ENCODE measurements at places on chromosomes 2 and 18. TPM values are rescaled to one million over a fixed set of nuclear protein-coding genes. Genes with fewer than 3 reads are reported as not detected.

The ANKRD23 gene
- total RNA-seq = 3.5 TPM

The TFPI gene
- 7.1 TPM for total RNA-seq

The POTEJ gene
- total RNA-seq = not detected

The TAF1B gene
- total RNA-seq = 25.8 TPM

The KCNJ13 gene
- total RNA-seq = not detected

The ID2 gene
- total RNA-seq = 37.1 TPM

The NTSR2 gene
- not detected for total RNA-seq

The PGAP1 gene
- total RNA-seq = 24.7 TPM

The RFX8 gene
- total RNA-seq = 1.3 TPM

The EIF4E2 gene
- total RNA-seq = 114 TPM

The ASPRV1 gene
- total RNA-seq = 0.95 TPM

- no peak for DNase-seq
Measured at GRCh38 chr2:209901172-209901571, 101.3 kb upstream of the RPE start.

DNA sequence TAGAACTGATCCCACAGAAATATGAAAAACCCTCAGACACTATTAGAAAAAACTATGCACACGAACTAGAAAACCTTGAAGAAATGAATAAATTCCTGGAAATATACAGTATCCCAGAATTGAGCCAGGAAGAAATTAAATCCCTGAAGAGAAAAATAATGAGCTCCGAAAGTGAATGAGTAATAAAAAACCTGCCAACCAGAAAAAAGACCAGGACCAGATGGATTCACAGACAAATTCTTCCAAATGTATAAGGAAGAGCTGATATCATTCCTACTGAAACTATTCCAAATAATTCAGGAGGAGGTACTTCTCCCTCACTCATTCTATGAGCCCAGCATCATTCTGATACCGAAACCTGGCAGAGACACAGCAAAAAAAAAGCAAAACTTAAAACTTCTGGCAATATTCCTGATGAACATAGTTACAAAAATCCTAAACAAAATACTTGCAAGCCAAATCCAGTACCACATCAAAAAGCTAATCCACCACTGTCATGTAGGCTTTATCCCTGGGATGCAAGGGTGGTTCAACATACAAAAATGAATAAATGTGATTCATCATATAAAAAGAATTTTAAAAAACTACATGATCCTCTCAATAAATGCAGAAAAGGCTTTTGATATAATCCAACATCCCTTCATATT is 1397.6 kb upstream of the DDX18 start:
- DNase-seq = no peak

DNA sequence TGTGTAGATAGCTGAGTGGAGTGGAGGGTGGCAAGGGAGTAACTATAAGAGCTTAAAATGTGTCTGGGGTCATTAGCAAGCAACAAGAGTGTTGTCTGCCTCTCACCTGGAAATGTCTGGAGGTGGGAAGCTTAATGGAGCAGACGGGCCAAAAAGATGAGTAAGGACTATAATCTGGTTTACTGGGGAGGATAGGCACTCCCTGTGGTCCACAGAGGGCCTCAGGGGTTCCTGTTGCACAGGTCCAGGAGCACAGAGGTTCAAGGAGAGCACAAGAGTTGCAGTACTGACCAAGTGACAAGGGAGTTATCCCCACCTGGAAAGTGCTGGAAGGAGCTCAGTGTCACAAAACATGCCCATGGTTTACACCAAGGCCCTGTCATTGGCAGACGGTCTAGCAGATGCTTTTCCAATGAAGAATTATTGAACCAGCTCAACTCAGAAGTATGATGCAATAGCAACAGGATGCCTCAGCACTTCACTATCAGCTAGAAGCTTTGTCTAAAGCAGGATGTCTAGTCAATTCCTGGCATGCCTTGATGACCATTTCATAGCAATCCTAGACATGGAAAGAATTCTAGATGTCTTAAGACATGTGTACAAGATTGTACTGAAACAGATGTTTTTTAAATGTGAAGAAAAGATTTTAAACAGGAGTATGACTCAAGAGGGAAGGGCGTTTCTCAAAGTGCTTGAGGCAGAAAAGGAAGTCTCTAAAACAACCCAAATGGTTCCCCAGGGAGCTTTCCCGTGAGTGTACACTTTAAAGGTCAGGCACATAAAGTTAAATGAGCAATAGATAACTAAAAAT is 62.9 kb upstream of the SERPINE2 start:
- DNase-seq = no peak

GRCh38 chr2:66693076-66693965 is 258.4 kb downstream of the MEIS1 start:
- no peak for DNase-seq

GRCh38 chr2:164495491-164496223 is 125.6 kb downstream of the GRB14 start:
- DNase-seq = no peak

GRCh38 chr18:8706791-8707555 is 1.6 kb downstream of the MTCL1 start:
- peak; percentile 82 for DNase-seq

DNA sequence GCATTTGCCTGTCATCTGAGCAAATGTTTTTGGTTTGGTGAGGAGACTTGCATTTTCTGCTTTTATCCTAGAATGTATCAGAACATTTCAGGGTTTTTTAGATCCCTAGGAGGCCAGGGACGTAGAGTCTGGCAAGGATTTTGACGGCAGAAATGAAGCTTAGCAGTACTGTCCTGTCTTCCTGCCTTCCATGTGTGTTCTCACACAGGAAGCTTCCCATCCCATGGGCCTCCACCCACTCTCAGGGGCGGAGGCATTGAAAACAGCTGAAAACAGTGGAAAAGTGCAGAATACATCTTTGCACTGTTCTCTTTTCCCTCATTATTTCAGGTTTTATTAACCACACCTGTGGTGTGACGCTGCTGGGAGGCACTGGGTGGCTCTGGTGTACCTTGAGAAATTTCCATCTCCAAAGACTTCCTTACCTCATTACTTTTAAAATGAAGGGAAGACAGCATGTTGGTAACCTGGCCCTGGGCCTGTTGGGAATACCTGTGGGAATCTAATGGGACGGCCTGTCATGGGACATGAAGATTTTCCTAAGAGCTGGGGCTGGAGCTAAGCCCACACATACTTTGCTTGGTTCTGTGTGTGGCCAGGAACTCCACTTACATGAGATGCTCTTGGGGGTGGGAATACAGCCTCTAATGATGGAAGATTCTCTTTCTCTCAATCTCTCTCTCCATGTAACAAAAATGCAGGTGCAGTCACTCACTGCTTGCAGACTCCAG is 20.5 kb downstream of the PCARE start:
- DNase-seq = no peak

DNA sequence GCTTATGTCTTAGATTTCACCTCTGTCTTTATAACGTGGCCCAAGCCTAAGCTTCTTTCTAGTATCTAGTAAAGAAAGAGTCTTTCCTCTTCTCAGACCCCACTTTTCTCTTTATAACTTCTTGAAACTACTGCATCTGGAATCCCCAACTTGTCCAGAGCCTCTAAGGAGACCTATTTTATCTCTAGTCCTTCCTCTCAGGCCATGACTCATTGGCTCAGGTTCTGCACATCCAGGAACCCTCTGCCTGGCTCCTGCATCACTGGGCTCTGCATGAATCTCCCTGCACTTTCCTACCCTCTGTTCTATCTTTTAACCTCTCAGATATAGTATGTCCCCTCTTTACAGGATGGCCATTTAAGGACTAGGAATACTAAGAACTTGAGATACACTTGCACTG is 124.7 kb downstream of the DNAH6 start:
- no peak for DNase-seq

DNA sequence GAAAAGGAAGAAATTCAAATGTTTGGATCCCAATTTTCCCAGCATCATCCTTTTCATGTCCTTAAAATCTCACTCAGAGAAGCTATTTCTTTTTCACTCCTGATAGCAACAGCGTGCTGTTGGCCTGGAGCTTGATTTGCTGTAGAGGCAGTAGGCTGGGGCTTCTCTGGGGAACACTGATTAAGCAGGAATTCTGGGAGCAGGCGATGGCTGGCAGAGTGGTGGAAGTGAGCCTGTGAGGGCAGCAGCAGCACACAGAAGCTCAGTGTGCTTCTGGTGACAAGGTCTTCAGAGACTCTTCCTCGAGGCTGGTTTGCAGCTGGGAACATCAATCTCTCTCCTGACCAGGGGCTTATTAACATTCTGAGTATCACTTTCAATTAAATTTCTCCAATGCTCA is 284.6 kb downstream of the DPP10 start:
- no peak for DNase-seq

- no peak for DNase-seq
Measured at GRCh38 chr2:148014616-148015015, 5.9 kb downstream of the ORC4 start.

GRCh38 chr18:30763902-30764350 is 278.6 kb downstream of the DSC3 start:
- DNase-seq = no peak

- DNase-seq = no peak
Measured at GRCh38 chr2:236341721-236342120, 77.5 kb upstream of the ASB18 start.

DNA sequence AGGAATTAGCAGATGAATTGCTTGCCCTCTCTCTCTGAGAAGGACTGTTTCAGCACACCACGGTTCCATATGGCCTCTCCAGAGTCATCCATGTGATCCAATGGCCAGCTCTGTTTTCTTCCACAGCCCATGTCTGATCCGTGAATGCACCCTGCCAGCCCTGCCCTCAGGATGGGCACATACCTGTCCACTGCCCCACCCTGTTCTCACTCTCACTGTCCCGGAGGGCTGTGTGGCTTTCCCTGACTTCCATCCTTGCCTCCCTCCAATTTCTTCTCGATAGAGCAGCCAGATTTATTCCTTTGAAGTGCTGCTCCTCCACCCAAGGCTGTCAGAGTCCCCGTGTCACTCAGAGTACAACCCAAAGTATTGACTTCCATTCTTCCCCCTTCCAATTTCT is 343.1 kb downstream of the TGIF1 start:
- no peak for DNase-seq

DNA sequence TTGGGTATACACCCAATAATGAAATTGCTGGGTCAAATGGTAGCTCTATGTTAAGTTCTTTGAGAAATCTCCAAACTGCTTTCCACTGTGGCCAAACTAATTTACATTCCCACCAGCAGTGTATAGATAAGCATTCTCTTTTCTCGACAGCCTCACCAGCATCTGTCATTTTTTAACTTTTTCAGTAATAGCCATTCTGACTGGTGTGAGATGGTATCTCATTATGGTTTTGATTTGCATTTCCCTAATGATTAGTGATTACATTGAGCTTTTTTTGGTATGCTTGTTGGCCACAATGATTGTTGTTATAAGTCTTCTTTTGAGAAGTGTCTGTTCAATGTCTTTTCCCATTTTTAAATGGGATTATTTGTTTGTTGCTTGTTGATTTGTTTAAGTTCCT is 50.4 kb upstream of the EPAS1 start:
- no peak for DNase-seq

DNA sequence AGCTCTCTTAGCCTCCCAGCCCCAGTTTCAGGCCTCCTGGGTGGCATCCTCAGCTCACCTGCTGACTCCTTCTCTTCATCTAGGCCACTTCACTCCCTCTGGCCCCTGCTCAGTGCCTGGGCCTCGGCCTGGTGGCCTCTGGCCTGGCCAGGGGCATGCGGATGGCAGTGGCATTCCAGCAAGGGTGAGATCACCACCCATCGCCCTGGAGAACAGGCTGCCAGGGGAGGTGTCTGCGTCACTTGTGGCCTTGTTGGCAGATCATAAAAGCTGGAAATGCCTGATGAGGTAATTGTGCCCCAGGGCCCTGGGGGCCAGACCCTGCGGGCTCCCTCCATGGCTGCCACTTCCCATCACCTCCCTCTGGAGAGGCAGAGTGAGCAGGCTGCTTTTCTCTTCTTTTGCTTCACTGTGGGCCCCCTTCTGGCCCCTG is 72.5 kb upstream of the SMAD2 start:
- DNase-seq = no peak

DNA sequence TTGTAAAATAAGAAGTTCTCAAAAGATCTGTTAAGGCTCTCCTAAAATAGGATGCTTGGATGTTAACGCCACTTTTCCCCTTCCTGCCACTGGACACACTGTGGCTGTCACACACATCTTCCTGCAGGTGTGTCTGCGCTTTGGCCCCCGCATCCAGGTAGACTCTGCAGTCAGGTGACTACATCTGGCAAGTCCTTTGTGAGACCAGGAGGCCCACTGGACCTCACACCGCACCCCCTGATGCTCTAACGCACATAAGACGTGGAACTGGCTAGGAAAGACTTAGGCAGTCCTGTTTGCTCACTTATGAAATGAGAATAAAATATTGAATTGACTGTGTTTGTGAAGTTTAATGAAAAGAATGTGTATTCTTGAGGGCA is 67.6 kb upstream of the PXDN start:
- DNase-seq = no peak

- DNase-seq = no peak
Measured at GRCh38 chr2:231422056-231422455, 26.5 kb downstream of the B3GNT7 start.
